ENCODE measurements at places on chromosomes 3 and 15.

DNA sequence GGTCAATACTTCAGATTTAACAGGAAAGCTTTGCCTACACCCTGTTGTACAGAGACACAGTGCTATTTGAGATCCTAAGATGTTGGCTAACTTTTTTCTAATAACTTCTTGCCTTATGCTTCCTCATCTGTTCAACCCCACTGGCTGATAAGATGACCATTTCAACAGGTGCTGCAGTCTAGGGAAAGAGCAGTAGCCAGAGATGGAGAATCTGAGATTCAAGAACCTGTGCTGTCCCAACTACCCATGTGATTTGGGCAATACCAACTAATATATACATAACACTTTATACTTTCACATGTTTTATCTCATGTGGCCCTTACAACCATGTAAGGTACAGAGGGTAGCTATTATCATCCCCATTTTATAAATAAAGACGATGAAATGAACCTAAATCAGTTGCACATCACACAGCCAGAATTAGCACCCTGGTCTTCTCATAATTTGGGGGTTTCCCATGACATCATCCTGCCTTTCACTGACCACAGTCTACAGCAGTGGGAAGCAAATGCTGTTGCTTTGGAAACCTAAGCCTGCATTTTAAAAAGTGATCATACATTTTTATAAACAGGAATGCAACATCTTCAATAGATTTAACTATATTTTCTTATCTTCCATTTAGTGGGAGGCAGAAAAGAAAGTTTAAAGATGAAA is 9.7 kb downstream of the TTC23 start:
- no peak for DNase-seq

- DNase-seq: no peak
Measured at GRCh38 chr3:3629911-3630310, 169.3 kb upstream of the LRRN1 start.

DNA sequence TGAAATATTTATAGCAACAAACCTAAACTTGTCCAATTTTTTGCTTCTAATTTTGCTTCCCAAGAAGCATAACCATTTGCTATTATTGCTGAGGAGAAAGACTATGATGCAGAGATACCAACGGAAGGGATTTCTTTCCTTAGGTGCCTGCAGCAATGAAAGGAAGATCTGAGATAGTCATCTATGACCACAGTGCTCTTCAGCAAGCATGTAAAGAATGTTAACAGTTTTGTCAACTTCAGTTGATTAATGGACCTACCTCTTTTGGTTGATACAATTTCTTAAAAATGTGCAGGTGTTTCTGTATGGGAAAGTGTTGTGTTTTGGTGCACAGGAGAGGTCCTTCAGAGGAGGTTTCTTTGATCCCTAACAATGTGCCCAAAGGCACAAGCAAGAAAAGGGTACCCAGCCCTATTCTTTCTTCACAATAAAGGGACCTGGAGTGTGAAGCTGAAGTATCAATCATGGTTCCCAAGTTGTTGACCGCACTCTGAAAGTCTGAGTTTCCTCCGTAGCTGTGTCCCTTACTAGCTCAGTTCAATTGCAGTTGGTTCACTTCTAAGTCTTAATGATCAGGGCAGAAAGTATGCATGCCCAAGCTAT is 307.7 kb upstream of the KCNH8 start:
- DNase-seq: no peak

- DNase-seq: no peak
Measured at GRCh38 chr15:25725758-25726157, 137.4 kb downstream of the ATP10A start.

GRCh38 chr15:25810154-25810553 is 53.0 kb downstream of the ATP10A start:
- no peak for DNase-seq

GRCh38 chr15:73869216-73869995 is 4.0 kb upstream of the TBC1D21 start:
- DNase-seq: no peak

GRCh38 chr15:99566157-99566897 is 543 bp downstream of the MEF2A start:
- DNase-seq: peak; percentile 31

GRCh38 chr3:42094128-42094527 is 3.0 kb downstream of the TRAK1 start:
- DNase-seq: no peak

DNA sequence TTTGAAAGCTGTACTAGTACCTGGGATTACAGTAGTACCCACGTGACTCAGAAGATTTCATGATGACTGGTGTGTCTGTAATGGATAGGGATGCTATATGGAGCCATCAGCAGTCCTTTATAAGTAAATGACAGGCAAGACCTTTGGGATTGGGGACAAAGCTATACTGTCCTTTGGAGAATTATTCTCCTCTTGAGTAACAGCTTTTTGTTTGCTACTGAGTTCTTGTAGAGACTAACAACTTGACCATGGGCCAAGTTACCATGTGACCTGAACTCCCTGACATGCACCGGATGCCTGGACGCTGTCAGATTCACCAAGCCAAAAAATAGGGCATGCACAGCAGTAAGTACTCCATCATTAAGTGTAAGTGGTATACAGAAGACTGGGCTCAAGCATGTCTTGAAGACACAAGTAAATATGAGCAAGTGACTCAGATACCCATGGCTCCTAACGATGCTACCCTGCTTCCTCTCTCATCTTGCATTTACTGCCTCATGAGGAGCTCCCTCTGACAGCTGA is 12.9 kb downstream of the SEC11A start:
- DNase-seq: no peak

DNA sequence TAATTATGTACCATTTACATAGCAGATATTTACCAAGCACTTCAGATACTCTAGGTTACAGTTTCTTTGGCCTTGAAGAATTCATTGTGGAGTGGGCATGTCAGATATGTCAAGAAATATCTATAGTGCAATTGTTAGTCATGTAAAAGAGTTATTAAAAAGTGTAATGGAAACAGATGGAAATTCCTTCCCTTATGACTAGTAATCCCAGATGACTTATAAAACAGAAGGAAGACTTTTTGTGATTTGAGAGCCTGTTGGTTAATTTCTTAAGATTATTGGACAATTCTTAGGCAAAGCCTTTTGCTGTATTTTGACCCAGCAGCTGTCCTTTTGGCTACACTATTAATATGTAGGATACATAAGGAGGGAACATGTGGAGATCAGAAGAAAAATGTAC is 708.9 kb upstream of the NECTIN3 start:
- no peak for DNase-seq

- peak; percentile 78 for DNase-seq
Measured at GRCh38 chr3:72482589-72483321, 365.5 kb downstream of the SHQ1 start.

- DNase-seq: no peak
Measured at GRCh38 chr15:85763673-85764633, 30.8 kb downstream of the KLHL25 start.

DNA sequence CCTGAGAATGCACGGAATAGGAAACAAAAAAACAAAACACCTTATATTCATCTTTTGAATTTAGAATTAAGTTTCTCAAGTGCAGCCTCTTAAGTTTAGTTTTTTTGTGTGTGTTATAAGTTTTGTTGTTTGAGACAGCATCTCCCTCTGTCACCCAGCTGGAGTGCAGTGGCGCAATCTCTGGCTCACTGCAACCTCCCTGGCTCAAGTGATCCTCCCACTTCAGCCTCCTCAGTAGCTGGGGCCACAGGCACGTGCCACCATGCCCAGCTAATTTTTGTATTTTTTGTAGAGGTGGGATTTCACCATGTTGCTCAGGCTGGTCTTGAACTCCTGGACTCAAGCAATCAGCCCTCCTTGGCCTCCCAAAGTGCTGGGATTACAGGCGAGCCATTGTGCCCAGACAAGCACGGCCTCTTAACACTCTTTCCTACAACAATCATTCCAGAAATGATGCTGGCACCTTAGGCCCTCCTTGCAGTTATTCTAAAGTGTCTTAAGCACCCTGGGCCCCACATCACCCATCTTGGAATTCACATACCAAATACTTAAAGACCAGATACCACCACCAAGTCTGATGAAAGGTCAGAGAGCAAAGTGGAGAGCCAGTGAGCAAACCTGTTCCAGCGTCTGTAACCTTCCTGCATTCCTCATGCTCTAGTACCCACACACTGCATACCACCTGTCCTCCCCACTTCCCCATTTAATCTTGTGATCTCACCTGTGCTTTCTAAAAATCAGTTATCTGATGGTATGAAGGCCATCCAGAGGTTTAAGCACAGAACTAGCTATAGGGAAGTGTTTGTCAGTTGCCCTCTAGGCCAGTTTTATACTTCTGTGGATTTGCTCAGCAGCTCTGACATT is 6.9 kb upstream of the SPG11 start:
- no peak for DNase-seq

DNA sequence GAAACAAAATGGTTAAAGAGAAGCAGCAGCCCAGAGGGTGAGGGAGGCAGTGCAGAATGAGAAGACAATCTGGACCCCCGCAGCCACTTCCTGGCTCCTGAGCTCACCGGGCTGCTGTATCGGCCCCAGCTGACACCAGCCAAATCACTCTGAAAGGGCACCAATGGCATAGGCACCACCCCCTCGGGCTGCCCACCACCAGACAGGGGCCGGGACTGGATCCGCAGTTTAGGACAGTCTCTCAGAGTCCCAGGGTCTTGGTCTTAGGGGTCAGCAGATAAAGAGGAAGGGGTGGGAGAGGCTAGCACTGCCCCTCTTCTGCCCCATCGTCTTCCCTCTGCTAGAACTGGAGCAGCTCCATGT is 17.9 kb upstream of the EHD4 start:
- DNase-seq: no peak

DNA sequence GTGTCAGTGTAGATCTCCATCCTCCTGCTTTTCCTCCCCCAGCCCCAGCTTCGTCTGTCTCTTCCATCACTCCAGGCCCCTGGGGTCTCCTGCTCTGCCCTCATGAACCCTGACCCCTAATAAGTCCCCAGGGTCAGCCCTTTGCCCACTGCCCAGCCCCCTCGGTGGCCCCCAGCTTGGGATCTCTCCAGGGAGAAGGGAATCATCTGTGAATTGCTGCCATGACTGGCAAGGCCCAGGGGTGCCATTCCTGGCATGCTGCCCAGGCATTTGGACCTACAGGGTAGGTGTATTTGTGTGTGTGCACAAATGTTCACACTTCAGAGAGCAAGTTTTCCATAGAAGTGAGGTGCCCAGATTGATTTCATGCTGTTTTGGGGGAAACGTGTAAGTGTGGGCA is 5.9 kb upstream of the TBC1D21 start:
- no peak for DNase-seq

DNA sequence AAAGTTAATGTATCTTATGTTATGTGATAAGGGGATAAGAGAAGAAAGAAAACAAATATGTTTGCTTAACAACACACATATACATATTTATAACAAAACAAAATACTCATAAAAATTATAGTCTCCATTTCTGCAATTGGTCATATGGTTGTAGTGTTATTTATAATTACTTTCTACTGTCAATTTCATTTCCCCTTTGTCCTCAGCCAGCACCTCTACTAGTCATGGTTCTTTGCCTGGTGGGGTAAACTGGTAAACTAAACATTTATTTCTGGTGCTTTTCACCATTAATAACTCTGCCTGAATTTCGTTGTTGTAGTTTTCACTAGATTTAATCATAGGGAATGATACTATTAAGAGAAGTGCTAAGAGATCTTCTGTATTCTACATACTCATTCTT is 88.0 kb upstream of the ALCAM start:
- no peak for DNase-seq

GRCh38 chr3:160980740-160981139 is 124.4 kb downstream of the B3GALNT1 start:
- DNase-seq: no peak

GRCh38 chr3:182802413-182803390 is 9.4 kb downstream of the ATP11B start:
- DNase-seq: no peak

GRCh38 chr3:21117370-21117769 is 633.6 kb downstream of the ZNF385D start:
- no peak for DNase-seq

- DNase-seq: no peak
Measured at GRCh38 chr3:57952208-57952631, 56.0 kb upstream of the FLNB start.

- DNase-seq: no peak
Measured at GRCh38 chr3:42175386-42176240, 84.5 kb downstream of the TRAK1 start.

- DNase-seq: no peak
Measured at GRCh38 chr3:97979610-97980009, 7.4 kb upstream of the RIOX2 start.

- DNase-seq: no peak
Measured at GRCh38 chr15:34773013-34773412, 18.2 kb upstream of the GJD2 start.

GRCh38 chr3:105458518-105459215 is 92.0 kb downstream of the ALCAM start:
- DNase-seq: no peak

DNA sequence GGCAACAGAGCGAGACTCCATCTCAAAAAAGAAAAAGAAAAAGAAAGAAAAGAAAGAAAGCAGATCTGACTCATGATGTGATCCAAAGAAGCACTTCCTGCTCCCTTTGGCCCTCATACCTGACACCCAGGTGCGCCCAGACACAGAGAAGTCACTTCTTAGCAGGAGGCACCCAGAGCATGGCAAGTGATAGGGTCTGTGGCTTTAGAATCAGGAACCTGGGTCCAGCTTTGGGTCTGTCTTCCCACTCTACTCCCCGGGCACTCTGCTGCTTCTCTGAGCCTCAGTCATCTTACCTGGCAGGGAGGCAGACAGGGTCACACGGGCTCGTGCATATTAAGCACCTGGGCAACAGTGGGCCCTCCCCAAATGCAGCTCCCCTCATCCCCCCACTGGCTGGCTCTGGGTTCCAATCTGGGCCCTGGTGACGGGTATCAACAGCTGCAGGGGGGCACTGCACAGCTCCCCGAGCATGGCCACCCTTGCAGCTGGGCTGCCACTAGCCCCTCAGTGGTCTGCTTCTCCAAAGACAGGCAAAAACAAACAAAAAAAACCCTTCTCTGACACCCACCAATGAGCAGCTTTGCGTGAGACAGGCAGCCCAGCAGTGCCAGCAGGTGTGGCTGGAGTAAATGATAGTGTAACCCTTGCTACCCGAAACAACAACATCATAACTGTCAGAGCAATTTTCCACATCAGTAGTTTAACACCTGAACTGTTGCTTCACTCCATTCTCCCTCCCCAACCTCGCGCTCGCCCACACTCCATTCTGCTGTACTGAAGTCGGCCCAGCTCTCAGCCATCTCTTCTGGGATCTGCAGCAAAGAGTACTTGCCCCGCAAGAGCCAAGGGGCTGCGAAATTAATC is 99.8 kb downstream of the MEGF11 start:
- no peak for DNase-seq

- DNase-seq: no peak
Measured at GRCh38 chr3:152915695-152916094, 80.8 kb downstream of the P2RY1 start.

- no peak for DNase-seq
Measured at GRCh38 chr3:156409694-156410093, 145.2 kb downstream of the SSR3 start.

- no peak for DNase-seq
Measured at GRCh38 chr3:34360713-34361112, 562.3 kb downstream of the PDCD6IP start.

- DNase-seq: peak; percentile 7
Measured at GRCh38 chr3:176814285-176814684, 383.0 kb downstream of the TBL1XR1 start.

GRCh38 chr15:27576576-27576975 is 522.5 kb downstream of the OCA2 start:
- DNase-seq: no peak
